ENCODE measurements at places on chromosomes 3 and 15. TPM values are rescaled to one million over a fixed set of nuclear protein-coding genes. Genes with fewer than 3 reads are reported as not detected.

ZDHHC23 gene
- 5.1 TPM for total RNA-seq

DNA sequence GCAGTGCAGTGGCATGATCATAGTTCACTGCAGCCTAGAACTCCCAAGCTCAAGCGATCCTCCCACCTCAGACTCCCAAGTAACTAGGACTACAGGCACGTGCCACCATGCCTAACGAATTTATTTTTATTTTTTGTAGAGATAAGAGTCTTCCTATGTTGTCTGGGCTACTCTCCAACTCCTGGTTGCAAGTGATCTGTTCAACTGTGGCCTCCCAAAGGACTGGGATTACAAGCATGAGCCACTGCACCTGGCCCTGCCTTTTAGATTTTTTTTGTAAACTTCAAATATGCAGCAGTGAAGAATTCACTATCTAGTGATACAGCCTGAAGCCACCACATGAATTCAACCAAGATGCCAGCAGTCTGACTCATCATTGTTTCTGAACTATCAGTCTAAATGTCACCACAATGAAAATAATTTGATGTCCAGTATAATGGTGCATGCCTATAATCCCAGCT, 32.7 kb downstream of the UBXN7 start:
- no peak for DNase-seq

FRMD5 gene
- total RNA-seq, result 1.1 TPM

- no peak for DNase-seq
Measured at GRCh38 chr15:58694641-58695398, 54.7 kb downstream of the ADAM10 start.

DNA sequence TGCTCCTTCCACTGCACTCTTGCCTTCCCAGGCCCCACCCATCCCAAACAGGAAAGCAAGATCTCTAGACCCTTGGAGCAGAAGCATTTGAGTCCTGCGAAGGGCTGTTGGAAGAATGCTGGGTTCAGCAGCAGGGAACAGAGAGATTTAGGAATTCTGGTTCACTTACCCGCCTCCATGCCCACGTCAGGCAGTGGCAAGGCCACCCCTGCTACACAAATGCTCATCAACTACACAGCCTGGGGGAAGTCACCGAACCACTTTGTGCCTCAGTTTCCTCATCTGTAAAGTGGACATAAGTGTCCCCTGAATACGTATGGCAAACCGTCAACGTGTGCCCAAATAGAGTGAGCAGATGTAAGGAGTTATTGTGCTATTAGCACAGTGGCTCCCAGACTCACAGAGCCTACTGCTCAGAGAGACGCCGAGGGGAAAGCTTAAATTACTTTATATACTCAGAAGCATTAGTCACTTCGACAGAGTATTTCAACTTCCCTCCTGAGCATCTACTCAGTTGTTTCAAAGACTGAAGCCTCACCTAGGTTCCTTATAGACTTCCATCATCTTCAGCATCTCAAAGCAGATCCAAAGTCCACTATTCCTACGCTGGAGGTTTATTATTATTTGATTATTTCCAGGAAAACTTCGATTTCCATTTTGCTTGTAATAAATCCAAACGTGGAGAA, 905 bp downstream of the HOMER2 start:
- no peak for DNase-seq
